MG63 (cell line): ENCODE measurements at places on chromosomes 4 and X.
A peak's percentile ranks its signal among the peaks of the same experiment; 100 is the strongest.

DNA sequence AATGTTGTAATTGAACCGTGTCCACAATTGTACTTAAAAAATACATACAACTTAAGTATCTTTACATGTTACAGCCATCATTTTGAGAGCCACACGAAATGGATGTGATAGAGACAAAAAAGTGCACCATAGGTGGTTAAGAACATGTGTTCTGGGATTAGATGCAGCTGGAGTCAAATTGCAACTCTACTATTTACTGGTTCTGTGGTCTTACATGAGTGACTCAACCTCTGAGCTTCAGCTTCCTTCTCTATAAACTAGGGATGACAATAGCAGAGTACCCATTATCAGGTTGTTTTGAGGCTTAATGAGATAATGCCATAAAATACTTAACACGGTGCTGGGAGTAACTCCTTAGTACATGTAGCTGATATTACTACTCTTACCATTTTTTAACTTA, 130.4 kb downstream of the IDS start:
- DNase-seq, result no peak

GRCh38 chr4:9820343-9820742, 38.9 kb downstream of the DRD5 start:
- DNase-seq, result no peak

- peak; percentile 1 for DNase-seq
Observed at GRCh38 chr4:137124278-137124932, 407.9 kb downstream of the PCDH18 start.

DNA sequence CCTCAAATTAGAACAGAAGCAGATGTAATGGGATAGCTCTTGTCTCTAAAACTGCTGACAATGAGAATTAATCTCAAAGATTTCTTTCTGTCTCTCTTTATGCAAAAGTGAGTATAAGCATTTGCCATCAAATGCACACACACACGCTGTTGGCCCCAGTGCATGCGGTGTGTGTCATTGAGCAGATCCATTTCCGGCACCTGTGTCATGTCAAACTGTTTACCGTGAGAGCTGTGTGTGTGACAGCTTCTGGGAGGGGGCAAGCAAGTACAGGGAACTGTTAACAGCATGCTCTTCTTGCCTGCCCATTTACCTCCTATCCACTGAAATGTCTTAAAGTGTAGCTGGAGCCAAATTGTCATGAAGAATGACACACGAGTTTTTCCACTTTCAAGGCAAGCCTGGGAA, 297.9 kb upstream of the FAT4 start:
- no peak for DNase-seq

- DNase-seq, result no peak
Observed at GRCh38 chrX:54248309-54248708, 65.3 kb upstream of the FAM120C start.

DNA sequence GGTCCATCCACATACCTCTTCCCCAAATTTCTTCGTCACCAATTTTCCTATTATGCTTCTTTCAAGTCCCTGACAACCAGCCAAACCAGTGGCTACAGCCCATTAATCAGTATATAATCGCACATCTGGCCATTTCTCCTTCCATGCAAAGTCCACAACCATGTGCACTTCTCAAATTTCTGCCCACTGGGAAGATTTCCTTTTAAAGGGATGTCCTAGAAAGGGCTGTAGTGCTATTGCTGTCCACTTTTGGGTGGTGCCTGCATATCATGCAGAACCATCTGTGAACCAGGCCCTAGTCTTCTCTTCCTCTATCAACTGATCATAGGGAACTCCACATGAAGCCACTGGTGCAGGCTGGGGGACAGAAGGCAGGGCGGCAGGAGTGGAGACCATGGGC, 55.2 kb upstream of the MID1IP1 start:
- DNase-seq, result no peak

GRCh38 chrX:63128509-63128908, 222.6 kb downstream of the SPIN4 start:
- DNase-seq, result peak; percentile 9

GRCh38 chr4:86557526-86557925, 36.6 kb upstream of the PTPN13 start:
- DNase-seq, result no peak

GRCh38 chrX:71935476-71935875, 24.8 kb downstream of the NHSL2 start:
- DNase-seq, result no peak

DNA sequence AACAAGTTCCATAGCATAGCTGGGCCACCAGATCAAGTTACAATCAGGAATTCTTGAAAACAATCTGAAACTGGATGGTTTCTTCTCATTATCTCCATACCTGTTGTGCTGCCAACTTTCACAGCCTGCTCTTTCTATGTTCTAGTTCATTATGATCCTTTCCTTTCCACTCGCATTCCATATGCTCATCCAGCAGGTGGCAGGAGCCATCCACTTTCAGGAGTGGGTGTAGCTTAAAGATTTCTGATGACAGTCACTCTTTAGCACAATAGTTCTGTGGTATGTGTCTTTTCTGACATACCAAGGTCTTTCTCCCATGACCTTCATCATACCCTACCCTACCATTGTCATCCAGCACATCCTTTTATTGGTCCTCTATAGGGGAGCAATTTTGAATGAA, 46.4 kb downstream of the PAGE2 start:
- DNase-seq, result peak; percentile 1

DNA sequence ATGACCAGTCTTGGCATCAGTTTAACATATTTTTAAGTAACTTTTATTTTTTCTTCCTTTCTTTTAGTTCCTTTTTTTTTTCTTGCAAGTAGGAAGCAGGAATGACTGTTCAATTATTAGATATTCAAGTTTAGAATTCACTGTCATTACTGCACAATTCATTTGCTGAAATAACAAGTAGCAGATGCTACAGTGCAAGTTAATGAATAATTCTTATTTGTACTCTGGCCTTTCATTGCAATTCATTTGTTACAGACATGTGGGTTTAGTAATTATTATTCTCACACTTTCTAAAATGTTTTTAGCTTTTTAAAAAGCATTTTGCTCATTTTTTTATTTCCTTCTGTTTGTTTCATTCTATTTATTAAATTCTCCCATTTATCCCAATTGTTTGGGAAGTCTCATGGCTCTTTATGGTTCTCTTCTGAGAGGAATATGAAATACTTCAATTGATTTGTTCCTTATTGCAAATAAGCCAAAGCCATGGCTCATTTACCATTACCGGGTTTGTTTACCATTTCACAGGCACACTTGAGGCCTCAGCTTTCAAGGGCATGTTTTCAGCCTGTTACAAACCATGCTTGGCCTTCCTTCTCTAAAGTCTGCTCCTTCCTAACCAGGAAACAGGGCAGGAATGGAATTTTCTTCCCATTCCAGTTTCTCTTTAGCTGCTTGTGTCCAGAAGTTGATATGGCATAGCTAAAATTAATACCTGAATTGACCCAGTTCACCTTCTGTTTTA, 4.6 kb upstream of the DCAF4L1 start:
- no peak for DNase-seq

DNA sequence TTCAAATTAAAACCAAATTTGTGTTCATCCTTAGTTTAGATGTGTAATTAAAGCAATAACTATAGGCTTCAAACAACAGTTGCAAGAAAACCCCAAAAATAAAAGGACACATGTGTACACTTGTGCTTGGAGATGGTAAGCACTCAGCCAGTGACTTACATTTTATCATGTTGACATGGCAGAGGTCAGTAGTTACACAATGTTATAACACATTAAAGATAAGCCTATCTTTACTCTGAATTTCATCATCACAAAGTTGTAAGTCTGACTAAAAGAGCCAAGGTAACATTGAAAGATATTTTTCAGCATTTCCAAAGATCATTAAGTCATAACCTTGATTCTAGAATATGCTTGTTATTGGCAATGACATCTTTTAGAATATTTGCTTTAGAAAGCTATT, 98.5 kb upstream of the PNPLA4 start:
- no peak for DNase-seq

- DNase-seq, result no peak
Observed at GRCh38 chr4:132275583-132276121, 873.4 kb upstream of the PCDH10 start.

GRCh38 chr4:107120661-107121060, 84.5 kb upstream of the DKK2 start:
- DNase-seq, result no peak

DNA sequence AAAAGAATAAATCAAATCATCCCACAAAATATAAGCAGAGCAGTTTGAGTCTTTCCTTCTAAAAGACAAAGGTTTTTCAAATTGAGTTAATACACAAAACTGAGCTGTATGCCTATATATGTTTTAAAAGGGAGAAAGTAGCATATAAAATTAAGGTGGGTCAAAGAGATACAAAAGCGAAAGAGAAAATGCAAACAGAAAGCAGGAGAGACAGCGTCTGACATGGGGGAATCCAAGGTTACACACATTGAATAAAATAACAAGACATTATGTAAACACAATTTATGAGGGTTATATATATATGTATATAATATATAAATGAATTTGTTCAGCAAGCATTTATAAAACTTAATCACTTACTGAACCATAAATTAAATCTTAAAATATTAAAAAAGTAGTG, 276.1 kb upstream of the LCORL start:
- DNase-seq, result no peak

- no peak for DNase-seq
Observed at GRCh38 chr4:19580095-19580494, 671.6 kb upstream of the SLIT2 start.

DNA sequence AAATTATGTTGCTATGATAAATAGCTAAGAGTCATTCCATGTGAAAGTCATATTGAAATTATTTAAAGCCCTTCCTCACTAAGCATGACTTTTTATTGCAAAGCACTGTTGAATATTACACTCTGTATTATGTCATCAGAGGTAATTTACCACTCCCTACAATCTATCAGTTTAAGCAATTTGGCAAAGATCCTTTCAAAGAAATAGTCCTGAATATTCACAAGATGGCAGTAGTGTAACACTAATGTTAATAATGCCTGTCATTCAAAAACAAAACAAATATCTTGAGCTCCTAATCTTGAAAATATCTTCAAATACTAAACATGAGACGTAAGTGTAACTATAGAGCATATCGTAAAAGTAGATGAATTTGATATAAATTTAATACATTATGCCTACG, 208.6 kb upstream of the TECRL start:
- no peak for DNase-seq

- no peak for DNase-seq
Observed at GRCh38 chr4:184795214-184795844, 30.4 kb downstream of the ACSL1 start.

GRCh38 chr4:53684136-53685130, 93.1 kb upstream of the LNX1 start:
- DNase-seq, result no peak

GRCh38 chr4:24930151-24930550, 17.3 kb upstream of the CCDC149 start:
- peak; percentile 28 for DNase-seq

DNA sequence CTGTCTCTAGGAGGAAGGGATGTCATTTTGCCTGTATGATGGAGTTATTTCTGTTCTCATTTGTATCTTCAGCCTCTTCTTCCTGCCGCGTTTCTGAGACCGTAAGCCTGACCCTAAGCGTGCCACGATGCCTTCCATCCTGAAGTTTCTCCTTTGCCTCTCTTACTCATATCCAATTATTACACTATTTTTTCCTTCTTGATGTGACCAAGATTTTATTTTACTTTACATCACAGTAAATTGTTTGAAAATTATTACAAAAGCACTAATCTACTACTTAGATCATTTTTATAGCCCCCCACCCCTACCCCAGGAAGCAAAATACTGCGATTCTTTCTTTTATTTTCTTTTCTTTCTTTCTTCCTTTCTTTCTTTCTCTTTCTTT, 95.0 kb downstream of the RAPGEF2 start:
- DNase-seq, result no peak

DNA sequence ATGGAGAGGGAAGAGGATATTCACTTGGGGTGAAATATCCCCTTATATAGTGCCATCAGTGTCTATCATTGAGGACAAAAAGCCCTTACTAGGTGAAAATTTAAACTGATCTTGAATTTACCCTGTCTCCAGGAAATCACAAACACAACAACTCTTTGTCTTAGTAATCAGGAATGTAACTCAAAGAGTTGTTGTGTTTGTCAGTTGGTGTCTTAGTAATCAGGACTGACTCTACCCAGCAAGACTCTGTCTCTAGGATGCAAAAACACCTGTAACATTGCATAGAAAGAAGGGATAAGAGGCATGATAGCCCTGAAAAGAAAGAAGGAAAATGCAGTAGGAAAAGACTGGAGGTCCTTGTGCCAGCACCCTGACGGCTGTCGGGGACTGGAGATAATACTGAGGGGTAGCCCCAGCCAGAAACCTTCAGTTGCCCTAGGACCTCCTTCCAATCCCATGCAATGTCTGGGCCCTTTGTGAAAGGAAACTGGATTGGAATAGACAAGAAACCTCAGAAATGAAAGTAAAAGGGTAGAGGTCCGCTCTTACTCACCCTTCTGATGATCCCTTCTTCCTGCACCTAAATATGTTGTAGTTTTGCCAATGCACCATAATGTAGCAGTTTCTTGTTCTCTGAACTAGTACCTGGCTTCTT, 45.3 kb downstream of the HMGB2 start:
- DNase-seq, result no peak

DNA sequence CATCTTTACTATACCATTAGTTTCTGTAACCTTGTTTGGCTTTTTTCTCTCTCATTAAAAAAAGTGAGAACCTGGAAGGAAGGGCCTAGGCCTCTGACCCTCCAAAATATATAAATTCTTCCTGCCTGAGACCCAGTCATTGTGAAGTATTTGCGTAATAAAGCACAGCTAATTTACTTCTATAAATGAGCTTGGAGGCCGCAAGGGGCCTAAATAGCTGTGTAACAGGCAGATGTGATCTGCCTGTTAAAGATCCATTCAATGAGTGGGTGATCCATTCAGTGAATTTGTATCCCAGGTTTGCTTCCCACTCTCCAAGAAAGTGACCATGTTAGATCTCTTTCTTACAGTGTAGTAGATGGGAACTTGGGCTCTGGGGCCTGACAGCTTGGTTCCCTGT, 595 bp upstream of the PYURF start:
- no peak for DNase-seq

- DNase-seq, result no peak
Observed at GRCh38 chr4:82063017-82063416, 310.8 kb downstream of the HNRNPD start.

DNA sequence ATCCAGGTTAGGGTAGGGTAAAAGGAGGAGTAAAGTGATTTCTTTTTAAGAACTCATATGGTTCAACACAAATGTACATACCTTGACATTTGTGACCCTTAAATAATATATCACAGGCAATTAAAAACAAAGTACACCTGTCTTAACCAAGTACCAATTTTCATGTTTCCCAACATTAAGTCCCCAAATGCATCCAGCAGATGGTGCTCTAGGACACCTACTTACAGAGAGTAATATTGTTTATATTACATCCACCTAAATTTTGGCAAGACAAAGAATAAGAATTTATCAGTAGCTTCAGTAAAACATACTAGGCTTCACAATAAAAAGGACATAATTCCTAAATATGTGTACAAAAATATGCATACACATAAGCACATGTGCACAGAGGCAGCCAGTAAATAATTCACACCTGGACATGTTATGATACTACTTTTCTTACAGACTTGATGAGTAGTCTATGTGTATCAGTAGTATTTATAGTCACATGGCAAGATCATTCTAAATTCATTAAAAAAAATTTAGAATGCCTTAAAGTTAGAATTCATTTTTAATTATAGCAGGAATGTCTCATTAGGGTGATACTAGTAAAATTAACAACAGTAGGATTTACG, 219.7 kb downstream of the DCLK2 start:
- DNase-seq, result no peak
